ENCODE measurements at places on chromosomes 1 and 21.

DNA sequence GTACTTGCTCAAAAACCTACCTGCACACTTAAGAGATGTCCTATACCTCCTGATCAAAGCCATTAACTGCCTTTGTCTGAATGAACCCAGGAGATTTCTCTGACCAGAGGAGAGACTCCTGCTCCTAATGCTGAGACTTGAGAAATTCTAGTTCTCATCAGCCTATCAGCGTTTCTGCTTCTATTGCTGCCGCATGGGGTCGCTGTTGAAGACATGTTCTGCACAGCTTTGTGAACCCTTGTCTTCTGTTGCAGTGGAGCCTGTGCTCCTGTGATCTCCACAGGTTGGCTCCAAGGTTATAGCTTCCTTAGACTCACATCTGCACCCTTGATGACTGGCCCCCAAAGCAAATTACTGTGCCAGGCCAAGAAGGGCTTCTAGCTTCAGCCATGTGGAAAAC is 40.2 kb downstream of the EDN2 start:
- DNase-seq = no peak

DNA sequence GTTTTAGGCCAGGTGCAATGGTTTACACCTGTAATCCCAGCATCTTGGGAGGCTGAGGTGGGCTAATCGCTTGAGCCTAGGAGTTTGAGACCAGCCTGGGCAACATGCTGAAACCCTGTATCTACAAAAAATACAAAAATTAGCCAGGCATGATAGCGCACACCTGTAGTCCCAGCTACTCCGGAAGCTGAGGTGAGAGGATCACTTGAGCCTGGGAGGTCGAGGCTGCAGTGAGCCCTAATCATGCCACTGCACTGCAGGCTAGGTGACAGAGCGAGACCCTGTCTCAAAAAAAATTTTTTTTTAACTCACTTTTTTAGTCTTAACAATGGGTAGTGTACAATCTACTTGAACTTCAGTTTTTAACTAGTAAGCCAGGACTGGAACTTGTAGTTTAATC is 137.5 kb downstream of the HS2ST1 start:
- no peak for DNase-seq

GRCh38 chr1:45767035-45767434 is 16.6 kb upstream of the IPP start:
- no peak for DNase-seq

DNA sequence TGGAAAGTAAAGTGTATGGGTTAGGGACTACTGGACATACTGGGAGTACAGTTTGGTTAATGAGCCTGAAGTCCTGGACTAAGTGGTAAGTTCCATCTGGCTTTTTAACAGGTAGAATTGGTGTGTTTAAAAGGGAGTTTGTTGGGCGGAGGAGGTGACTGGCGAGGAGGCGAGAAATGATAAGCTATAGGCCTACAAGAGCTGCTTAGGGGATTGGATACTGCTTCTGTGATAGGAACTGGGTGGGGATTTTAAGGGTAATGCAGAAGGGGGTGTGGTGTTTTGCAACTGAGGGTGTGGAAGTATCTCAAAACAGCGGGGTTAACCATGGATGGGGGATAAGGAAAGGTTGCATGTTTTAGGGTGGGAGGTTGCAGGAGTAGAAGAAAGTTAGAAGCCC is 3.5 kb downstream of the ERVH48-1 start:
- no peak for DNase-seq

DNA sequence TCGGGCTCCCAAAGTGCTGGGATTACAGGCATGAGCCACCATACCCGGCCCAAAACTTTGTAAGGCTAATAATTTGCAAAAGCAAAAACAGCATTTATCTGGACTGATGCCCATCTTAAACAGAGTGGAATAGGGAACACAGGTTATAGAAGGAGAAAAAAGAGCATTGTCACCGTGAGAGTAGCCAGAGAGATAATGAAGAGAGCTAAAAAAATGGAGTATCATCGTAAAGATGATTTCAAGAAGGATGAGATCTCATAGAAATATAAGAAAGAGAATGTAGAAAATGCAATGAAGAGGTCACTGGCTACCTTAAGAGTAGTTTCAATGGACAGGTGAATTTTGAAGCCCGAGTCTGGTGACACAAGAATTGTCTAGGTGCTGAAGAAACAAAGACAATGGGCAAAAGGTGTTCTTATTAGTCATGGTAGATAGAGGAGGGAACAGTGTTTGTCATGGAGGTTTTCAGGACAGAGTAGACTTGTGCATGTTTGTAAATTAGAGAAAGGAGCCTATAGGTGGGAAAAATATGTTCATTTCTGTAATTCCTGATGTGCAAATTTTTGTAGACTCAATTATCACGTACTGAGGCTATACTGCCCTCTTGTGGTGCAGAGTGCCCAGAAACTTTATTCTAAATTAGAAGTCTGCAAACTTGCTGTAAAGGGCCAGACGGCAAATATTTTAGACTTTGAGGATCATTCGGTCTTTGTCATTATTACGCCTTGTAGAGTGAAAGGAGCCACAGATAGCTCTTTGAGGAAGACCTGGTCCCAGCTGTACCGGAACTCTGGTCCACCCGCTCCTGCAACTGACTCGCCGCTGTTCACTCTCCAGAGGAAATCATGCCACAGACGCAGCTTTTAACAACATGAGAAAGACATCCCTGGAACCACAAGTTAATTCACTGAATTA is 8.1 kb upstream of the TMEM183A start:
- no peak for DNase-seq

Data from LNCaP clone FGC (cell line).